ENCODE measurements at places on chromosomes 2 and 18.

DNA sequence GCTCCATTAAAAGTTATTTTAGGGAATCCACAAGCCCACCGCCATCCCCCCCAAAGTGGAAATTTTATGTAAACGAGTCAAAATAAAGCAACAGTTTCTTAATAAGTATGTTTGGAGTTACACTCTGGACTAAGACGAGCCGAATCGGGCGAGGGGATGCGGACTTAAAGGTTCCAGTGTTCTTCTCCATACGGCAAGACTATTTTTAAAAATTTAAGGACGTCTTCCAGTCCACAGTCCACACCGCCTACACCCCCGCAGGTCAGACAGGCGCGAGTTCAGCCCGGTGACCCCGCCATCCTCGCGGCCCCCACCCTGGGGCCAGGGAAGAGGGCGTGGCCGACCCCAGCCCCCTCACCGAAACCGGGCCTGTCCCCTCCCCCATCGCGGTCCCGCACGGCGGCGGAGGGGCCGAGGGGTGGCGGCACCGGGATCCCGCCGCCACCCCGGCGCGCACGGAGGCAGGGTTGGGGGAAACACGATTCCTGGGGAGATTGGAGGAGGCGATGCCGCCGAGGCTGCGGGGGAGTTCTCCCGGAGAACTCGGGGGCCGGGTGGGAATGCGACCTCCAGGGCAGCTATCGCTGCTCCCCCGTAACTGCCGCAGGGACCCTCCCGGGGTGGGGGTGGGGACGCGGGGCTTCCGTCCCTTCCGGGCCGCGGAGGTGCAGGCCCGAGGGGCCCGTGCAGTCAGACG lies 24.5 kb upstream of the SMAD7 start:
- DNase-seq, result no peak

DNA sequence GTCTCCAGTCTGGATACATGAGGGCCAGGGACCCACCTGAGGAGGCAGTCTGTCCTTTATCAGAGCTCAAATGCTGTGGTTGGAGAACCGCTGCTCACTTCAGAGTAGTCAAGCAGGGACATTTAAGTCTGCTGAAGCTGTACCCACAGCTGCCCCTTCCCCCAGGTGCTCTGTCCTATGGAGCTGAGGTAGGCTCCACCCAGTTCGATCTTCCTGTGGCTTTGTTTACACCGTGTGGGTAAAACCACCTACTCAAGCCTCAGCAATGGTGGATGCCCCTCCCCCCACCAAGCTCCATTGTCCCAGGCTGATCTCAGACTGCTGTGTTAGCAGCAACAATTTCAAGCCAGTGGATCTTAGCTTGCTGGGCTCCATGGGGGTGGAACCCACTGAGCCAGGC lies 731.4 kb upstream of the HS6ST1 start:
- DNase-seq, result no peak

DNA sequence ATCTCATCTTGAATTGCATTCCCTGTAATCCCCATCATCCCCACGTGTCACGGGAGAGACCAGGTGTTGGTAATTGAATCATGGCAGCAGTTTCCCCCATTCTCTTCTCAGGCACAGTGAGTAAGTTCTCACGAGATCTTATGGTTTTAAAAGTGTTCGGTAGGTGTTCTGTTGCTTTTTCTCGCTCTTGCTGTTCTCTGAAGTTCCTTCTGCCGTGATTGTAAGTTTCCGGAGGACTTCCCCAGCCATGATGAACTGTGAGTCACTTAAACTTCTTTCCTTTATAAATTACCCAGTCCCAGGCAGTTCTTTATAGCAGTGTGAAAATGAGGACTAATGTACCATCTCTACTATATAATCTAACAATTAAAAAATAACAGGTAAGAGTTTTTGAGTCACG lies 409.9 kb upstream of the NRXN1 start:
- no peak for DNase-seq

GRCh38 chr2:9085353-9085752 lies 81.9 kb upstream of the MBOAT2 start:
- no peak for DNase-seq

DNA sequence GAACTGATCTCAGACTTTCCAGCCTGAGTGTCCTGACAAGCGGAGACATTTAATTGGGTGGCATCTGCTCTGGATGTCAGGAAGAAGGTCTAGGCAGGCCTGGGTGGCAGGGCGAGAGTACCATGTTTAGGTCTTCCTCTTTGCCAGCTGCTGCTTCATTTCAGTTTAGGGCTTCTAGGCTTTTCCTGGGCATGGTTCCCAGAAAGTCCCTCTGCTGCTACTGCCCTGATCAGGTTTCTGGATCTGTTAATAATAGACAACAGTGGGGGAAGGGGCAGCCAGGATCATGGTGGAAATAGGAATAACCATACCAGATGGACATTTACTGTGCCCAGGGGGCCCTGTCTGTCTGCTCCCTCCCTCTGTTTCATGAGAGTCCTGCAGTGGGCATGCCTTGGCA lies 2.3 kb upstream of the PLCD4 start:
- no peak for DNase-seq

DNA sequence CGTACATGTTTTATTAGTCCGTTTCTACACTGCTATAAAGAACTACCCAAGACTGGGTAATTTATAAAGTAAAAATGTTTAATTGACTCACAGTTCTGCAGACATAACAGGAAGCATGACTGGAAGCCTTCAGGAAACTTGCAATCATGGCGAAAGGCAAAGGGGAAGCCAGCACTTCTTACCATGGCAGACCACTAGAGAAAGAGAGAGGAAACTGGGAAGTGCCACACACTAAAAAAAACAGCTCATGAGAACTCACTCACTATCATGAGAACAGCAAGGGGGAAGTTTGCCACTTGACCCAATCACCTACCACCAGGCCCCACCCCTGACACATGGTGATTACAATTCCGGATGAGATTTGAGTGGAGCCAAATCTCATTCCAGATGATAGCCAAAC lies 466.2 kb downstream of the IRS1 start:
- no peak for DNase-seq

DNA sequence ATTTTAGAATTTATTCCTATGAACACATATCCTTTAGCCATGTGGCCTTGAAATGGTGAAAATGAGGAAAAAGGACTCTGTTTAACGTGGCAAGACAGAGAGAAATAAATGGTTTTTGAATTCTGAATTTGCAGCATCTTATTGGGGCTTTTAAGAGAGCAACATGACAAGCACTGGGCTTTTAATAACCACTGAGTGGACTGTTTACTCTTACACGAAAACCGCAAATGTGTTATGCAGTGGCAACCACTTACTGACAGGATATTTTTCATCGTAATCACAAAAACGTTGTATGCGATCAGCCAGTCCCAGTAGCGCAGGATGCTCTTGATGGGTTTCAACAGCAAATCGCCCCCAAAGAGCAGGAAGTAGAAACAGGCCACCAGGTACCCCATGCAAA lies 226.6 kb downstream of the NAPG start:
- no peak for DNase-seq

DNA sequence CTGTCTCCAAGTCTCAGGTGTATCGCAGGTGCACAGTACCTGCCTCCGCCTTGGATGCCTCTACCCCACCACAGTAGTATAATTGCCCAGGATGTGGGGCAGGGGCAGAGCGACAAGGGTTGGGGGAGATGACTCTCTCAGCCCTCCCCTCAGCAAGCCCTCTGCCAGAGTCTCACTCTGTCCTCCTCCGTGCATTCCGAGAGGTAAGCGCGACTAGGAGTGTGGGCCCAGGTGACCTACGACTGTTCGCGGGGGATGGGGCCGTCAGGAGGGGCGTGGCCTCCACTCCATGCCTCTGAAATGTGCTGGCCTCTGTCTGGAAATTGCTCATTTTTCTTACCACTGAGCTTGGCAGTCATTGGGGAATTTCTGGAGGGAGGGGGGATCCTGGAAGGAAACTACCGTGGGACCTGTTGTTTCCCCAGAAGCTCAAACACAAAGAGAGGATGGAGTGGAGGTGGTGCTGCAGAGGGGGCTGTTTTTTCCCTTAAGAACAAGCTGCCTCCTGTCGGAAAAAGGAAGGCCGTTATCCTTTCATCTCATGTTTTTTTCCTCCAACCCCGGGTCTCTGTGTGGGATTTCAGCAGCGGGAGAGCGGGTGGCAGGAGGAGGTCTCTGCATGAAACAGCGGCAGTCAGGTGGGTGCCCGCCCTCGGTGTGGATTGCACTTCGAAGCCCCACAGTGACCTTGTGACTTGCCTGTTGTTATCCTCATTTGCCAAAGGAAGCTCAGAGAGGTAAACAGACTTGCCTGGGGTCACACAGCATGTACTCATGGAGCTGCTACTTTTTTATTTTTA lies 13.0 kb upstream of the RALB start:
- no peak for DNase-seq

DNA sequence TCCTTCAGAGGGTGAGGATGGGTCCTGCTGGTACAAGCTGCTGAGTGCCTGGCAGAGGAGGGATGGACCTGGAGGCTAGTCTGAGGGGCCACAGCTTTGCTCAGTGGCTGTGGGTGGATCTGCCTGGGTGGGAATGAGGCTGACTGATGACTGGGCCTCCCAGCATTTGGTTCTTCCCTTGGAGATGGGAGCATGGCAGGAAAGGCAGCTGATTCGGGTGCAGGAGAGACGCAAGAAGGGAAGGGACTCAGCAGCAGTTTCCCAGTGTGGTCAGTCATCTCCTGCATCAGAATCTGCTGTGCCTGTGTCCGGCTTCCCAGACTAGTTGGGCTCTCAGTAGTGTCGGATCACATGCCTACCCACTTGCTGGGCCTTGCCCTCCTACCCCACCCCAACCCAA lies 7.3 kb downstream of the WIPF1 start:
- DNase-seq, result no peak

DNA sequence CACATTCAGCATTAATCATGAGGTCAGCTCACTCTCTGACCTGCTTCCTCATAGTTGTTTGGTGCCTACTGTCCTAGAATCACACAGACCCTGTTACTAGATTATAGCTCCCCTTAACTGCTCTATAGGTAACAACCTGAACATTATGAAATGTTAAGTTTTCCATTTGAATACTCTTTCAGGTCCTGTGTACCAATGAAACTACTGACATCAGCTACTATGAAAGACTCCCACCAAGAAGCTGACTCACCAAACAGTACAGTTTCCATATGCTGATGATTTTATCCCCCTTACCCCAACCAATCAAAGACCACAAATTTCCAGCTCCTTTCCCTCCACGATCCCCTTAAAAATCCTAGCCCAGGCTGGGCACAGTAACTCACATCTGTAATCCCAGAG lies 56.3 kb downstream of the SRBD1 start:
- no peak for DNase-seq

- no peak for DNase-seq
Observed at GRCh38 chr2:66303471-66303870, 131.5 kb upstream of the MEIS1 start.

DNA sequence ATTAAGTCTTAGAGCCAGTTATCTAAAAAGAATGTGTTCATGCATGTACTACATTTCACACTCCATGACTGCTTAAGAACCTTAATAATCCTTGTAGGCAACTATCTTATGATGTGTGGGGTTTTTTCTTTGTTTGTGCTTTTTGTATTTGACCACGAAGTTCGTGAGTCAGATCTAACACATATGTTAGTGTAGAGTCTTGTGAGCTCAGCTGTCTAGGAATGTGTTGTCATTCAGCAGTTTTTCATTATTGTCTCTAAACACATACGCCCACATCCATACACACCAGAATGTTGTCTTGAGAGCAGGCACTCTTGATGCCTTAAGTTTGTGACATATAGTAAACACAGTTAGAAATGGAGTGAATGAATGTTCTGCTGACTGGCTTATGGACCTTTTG lies 38.4 kb downstream of the CAB39 start:
- DNase-seq, result no peak

DNA sequence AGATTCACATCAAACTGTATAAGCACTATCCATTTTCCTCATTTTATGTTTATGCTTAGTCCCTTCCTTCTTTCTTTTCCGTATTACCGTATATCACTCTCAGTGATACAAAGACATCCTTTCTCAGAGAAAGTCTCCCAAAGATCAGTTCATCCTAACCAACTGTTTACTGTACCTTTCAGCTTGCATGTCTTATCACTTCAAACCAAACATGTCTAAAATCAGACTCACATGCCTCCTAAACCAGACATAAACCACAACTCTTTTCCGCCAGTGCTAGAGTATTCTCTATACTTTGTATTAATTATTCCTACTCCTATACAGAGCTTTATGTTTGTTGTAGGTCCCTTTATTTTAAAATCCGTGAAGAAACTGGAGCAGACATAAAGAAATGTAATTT lies 41.5 kb downstream of the KCMF1 start:
- no peak for DNase-seq

DNA sequence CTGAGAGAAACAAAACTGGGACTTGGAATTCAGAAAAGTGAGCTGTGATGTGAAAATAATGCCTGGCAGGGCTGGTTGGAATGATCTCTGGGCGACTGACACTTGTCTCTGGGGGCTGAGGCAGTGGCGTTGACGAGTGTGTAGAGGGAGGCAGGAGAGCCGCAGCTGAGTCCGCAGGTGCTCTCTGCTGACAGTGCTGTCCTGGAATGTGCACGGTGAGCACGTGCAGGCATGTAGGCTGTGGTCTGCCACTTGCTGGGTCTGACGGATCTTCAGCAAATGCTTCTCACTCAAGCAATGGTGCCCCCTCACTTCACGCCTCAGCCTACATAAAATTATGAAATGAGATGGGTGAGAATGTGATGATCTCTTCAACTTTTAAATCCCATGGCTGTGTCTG lies 38.5 kb upstream of the ATP9B start:
- no peak for DNase-seq

DNA sequence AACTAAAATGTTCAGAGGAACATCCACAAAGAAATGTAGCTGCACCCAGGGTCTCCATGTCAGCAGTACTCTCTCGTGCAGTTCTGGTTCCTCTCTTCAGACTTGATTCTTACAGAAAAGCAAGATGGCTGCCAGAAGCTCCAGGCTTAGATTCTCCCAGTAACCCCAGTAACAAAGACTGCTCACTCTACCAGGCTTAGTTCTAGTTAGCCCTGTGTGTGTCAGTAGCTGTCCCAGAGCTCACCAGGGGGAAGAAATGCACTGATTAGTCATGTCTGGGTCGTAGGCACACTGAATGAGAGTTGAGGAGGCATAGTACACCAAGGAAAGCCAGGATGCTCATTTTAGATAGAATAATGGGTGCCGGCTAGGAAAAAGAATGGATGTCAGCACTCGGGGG lies 395.0 kb upstream of the NRP2 start:
- no peak for DNase-seq

GRCh38 chr2:7510353-7510752 lies 593.1 kb downstream of the RNF144A start:
- no peak for DNase-seq

GRCh38 chr18:62959481-62959880 lies 244.1 kb downstream of the PHLPP1 start:
- no peak for DNase-seq

DNA sequence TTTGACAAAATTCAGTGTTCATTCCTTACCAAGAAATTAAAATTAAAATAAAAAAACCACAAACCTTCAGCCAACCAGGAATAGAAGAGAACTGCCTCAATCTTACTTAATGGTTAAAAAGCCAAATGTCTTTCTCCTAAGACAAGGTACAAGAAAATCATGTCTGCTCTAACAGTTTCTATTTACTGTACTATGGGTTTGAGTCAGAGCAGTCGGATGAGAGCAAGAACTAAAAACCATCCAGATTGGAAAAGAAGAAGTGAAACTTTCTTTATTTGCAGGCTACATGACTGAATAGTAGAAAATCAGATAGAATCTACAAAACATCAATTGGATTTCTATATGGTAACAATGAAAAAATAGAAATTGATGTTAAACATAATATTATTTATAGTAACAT lies 555.5 kb upstream of the TNP1 start:
- no peak for DNase-seq

- no peak for DNase-seq
Observed at GRCh38 chr2:127599211-127599610, 46.7 kb upstream of the GPR17 start.
